Activated CD8-positive, alpha-beta T cell treated with anti-CD3 and anti-CD28 coated beads for 36 hours (primary cell): ENCODE measurements at places on chromosomes 2 and 18.

DNA sequence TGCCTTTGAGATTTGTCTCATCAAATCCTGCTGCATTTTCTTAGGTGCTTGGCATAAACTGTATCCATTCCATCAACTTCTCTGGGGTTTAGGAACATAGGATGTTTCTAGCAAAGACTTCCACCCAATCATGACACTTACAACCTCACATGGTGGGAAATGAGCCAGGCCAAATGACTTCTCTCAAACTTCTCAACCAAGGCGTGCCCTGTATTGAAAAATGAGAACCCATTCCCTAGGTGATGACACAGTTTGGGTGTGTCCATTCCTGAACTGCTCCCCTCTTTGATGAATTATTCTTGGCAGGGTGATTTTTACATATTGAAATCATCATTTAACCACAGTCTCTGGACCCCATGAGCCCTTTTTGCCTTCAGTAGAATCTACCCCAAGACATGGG lies 161.1 kb downstream of the EN1 start:
- DNase-seq: no peak

- DNase-seq: no peak
Measured at GRCh38 chr2:217631115-217631514, 371.7 kb downstream of the TNS1 start.

GRCh38 chr2:5975401-5975800 lies 283.2 kb downstream of the SOX11 start:
- DNase-seq: no peak

GRCh38 chr2:9271691-9272090 lies 65.1 kb downstream of the ASAP2 start:
- no peak for DNase-seq

DNA sequence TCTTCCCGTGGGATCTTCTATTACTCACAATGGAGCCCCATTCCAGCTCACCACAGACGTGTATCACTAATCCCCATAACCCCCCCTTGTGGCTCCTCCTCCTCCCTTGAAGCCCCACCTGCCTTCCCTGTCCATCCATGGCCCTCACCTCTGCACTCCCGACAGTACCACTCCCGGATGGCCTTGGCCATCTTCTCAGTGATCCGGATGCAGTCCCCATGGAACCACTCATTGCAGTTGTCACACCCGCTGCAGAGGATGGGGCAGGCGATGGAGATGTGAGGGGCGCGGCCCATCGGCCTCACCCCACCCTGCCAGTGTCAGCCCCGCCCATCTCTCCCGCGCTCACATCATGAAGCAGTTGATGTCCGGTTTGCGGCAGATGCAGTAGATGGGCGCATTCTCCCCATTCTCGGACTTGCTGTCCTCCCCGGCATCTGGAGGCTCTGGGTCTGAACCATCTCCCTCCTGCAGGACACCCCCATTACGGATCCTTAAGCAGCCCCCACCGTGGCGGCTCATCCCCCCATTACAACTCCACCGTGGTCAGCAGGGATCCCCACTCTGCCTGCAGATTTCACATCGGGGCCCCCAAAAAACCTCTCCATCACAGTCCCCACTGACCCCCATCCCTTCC lies 983 bp downstream of the CXXC1 start:
- DNase-seq: peak; percentile 71

GRCh38 chr18:24862201-24862816 lies 401.9 kb downstream of the HRH4 start:
- no peak for DNase-seq

DNA sequence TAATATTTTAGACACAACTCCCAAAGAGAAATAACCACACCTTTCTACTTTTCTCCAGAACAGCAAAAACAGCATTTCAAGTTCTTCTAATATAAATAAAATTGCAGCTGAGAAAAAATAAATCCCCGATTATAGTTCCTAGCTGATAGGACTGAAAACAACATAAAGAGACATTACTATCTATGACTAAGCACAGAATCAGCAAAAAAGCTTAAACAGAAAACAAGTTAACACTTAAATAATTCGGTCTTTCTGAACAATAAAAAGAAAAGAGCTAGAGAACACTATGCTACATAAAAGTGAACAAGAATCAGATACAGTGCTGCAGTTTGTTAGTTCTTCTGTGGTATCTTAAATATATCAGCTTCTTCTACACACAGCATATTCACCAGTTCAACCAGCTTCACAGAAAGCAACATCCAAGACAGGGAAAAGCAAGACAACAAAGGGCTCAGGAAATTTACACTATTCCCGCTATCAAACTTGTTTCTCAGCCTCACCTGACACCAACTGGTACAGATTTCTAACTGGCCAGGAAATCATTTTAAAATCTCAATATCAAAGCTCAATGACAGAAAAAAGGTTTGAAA lies 28.6 kb downstream of the FEZ2 start:
- DNase-seq: no peak

- no peak for DNase-seq
Measured at GRCh38 chr2:4219101-4219500, 515.7 kb downstream of the DCDC2C start.

GRCh38 chr2:11945139-11946126 lies 199.0 kb downstream of the LPIN1 start:
- peak; percentile 26 for DNase-seq

DNA sequence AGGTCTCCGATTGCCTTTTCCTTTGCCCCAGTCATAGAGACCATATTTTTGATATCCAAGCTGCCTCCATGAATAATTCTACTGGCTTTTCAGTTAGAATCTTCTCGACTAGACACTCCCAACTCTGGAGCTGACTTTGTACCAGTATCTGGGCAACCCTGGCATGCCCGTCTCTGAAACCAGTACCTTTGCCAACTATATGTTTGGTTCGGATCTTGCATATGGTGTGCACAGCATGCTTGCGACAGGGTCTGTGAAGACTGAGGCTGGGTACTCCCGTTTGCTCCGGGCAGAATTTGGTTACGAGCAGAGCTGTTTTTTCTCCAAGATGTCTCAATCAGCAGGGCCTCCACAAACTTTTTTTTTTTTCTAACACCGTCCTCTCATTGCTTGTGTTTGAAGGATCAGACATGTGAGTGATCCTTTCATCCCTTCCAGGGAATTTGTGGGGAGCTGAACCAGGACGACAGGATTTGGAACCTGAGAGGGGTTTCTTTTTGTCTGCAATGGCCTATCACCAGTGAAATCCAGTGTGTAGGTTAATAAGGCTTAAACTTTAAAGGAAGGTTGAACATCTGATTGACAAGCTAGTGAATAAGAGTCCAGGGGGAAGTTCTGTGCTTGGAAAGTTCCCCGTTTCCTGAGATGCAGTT lies 322.3 kb downstream of the MYCN start:
- no peak for DNase-seq

GRCh38 chr2:133836691-133837345 lies 268.6 kb upstream of the NCKAP5 start:
- no peak for DNase-seq

- no peak for DNase-seq
Measured at GRCh38 chr2:236852100-236852976, 233.4 kb upstream of the COPS8 start.

DNA sequence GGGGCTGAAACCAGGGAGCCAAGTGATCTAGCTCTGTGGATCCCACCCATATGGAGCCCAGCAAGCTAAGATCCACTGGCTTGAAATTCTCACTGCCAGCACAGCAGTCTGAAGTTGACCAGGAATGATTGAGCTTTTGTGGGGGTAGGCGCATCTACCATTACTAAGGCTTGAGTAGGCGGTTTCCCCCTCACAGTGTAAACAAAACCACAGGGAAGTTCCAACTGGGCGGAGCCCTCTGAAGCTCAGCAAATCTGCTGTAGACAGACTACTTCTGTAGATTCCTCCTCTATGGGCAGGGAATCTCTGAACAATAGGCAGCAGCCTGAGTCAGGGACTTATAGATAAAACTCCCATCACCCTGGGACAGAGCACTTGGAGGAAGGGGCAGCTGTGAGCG lies 96.7 kb downstream of the CCDC148 start:
- peak; percentile 48 for DNase-seq

DNA sequence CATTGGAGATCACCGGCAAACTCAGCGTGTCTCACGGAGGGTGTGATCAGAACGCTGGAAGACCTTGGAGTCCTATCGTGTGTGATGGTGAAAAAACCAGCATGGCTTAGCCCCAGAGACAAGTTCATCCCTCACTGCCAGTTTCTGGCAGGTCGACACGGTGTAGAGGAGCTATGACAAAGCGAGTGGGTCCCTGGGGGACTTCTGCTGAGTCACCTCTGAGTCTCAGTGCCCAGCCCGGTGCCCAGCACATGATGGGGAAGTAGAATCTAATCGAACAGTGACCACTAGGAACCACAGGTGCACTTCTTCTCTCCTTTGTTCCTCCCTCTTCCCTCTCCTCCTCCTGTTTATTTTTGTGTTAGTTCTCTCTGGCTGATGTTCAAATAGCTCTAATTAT lies 45.9 kb upstream of the KCNF1 start:
- DNase-seq: no peak

DNA sequence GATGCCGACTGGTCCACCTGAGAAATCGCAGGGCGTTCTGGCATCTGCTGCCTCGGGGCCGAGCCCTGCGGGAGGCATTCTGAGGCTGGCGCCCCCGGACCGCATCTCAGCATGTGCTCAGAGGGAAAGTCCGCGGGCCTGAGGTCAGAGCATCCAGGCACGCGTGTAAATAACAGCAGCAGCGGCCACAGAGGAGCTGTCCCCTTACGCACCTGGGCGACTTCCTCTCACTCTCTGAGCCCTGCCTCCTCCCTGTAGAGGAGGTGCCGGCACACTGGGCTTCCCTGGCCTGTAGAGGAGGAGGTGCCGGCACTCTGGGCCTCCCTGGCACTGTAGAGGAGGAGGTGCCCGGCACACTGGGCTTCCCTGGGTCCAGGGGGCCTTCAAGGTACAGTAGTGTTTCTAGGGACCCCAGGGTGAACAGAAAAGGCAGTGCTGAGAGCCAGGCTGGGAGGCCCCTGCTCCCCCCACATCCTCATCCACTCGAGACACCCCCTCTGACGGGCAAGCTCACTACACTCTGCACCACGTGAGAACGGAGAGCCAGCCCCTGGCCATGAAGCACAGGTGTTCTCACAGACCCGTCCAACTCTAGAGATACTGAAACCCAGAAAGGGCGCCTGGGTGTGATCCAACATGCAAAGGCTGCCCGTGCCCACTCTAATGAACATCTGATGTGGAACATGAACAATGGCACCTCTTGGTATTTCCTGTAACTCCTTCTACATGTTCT lies 263.5 kb downstream of the HDAC4 start:
- DNase-seq: no peak

- no peak for DNase-seq
Measured at GRCh38 chr2:173397539-173397938, 42.9 kb downstream of the CDCA7 start.
